ENCODE measurements at places on chromosomes 13 and 19.

GRCh38 chr13:72839831-72840426, 58.0 kb downstream of the PIBF1 start:
- DNase-seq = peak; percentile 26

- DNase-seq = no peak
These were observed 26.8 kb upstream of the MED4 start for GRCh38 chr13:48121733-48122132.

DNA sequence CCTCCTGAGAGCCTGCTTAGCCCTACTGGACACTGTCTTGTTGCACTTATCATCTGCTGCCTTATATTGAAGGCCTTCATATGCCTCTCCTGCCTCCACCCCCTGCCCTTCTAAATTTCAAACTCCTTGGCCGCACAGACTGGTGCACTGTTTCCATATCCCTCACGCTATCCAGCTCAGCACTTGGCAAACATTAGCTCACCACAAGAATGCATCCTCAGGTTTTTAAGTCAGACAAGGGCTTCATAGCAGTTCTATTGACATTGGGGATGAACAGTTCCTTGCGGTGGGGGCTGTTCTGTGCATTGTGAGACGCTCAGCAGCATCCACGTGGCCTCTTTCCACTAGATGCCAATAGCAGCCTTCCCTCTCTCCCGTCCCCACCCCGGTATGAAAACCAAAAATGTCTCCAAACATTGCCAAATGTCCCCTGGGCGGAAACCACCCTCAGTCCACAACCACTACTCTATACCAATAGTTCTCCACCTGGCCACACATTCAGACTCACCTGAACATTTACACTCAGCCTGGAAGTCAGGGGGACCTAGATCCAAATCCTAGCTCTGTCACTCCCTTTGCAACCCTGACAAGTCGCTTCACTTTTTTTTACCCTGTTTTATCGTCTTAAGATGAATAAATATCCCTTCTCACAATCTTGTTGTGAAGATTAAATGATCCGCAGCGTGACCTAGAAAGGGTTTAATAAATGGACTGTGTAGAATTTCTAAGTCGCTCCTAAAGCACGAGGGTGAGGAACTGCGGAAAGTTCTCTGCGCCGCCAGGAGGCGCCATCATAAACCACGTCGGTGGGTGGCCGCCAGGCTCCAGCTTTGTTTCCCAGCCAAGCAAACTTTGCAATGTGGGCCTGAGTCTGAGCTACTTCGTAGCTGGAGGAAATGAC, 3.6 kb upstream of the CEACAM3 start:
- peak; percentile 32 for DNase-seq

DNA sequence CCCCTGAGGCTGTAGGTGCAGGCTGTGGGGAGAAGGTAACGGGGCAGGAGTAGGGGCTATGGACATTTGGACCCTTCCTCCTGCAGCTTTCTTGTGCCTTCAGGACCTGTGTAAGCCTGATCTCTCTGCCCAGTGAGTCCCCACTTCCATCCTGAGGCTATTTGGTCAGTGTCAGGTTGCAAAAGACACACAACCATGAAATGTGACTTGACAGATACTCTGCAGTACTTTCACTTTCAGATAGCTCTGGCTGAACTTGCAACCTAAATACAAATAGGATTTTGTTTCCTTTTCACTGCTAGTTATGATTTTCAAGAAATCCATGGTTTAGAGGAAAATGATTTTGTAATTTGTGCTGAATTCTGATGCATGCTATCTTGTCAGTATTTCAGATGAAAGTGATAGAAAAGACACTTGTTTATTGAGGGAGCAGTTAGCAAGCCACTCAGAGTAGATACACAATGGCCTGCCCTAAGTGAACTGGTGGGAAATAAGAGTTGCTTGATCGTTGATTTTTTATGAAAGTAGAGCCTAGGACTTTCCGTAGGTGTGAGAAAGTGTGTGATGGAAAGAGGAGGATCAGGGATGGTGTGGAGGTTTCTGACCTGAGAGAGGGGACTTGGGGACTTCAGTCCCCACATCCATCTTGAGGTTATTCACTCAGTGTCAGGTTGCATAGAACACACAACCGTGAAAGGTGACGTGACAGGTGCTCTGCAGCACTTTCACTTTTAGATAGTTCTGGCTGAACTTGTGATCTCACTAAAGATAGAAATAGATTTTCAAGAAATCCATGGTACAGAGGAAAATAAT, 18.1 kb upstream of the EID2 start:
- DNase-seq = no peak

GRCh38 chr13:108561149-108561548, 68.3 kb upstream of the MYO16 start:
- DNase-seq = no peak

DNA sequence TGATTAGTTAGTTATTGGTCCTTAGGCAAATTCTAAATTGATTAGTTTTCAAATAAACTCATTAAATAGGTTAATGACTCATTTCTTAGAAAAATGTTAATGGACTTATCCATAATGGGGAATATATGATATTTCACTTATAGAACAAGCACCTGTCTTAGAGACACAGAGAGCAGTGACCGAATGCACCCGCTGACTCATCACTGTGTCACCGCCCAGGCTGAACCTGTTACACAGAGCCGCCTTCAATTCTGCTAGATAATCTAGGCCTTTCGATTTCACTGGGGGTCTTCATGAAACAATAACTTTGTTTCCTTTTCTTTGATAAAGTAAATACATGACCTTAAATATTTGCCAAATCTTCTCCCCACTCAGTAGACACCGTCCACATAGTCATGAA, 13.1 kb downstream of the IRS2 start:
- DNase-seq = no peak

GRCh38 chr13:100298116-100298681, 209.3 kb downstream of the PCCA start:
- DNase-seq = no peak

DNA sequence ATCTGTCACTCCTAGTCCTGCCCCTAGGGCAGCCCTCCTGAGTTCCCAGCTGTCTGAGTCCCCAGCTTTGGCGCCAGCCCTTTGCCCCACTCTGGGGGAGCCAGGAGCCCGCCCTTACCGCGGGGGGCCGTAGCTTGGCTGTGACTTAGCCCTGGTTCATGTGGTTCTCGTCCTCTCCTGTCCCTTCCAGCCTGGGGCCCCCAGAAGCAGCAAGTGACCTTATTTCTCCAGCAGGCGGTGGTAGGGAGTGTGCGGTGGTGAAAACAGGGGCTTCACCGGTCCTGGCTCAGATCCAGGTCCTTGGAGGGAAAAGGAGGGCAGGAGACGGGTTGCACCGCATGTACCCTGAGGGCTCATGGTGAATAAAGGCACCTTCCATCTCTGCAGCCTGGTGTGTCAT, 7.9 kb downstream of the GIPC3 start:
- DNase-seq = no peak

DNA sequence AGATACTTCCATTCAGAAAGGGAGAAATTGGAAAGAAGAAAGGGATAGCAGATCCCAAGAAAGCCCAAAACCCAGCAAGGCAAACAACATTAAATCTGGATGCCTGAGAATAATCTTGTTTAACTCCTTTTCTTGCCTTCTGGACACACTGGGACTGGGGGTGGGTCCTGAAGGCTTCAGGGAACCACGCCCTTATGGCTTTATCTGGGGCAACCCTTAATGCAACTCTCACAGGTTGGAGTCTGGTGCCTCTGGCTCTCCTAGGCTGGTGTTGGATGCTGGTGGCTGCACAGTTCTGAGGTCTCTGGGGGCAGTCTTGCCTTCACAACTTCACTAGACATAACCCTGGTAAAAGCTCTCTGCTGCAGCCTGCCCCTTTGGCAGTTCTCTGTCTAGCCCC, 27.9 kb downstream of the PAN3 start:
- DNase-seq = no peak

DNA sequence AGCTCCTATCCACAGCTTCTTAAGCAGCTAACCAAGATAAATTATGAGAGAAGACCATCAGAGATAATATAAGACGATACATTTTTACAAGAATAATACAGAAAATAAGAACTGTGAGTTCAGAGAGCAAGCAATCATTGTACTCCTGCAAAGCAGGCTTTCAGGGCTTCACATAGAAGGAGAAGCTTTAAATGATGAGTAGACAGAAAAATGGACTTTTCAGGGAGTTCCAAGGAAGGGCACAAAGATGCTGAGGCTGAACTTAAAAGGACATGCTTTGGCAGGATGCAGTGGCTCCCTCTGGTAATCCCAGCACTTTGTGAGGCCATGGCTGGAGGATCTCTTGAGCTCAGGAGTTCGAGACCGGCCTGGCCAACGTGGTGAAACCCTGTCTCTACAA, 159.5 kb downstream of the POU4F1 start:
- DNase-seq = no peak

DNA sequence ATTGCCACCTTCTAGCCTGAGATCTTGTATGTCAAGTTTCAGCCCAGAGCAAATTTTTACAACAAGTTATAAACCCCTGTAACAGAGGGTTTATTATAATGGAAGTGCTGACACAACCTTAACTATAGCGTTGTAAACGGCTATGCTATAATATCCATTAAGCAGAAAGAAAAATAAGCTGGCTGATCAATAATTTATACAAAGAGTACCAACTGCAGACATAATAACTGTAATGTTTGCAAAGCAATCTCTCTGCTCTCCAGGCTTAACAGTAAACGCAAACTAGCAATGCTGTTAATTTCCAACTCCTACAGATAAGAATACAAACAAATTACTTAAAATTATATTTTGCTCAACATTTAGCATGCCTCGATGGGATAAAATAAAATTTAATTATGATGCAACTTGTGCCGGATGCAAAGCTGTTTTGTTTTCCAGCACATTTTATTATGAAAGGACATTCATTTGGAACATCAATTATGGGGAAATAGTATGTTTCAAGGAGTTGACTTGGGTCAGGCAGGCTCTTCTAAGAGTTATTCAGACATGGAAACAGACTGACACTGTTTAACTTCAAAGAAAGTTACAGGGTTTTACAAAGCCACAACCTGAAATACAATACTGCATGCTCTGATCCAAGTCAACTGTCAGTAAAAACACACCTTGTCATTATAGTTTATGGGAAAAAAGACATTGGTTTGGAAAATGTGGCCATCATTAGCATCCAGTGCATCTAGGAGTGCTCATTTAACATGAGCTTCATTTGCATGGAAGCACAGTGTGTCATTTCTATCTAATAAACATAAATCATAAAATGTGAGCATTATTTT, 6.6 kb upstream of the DACH1 start:
- no peak for DNase-seq
